ENCODE measurements at places on chromosomes 7 and 10.

DNA sequence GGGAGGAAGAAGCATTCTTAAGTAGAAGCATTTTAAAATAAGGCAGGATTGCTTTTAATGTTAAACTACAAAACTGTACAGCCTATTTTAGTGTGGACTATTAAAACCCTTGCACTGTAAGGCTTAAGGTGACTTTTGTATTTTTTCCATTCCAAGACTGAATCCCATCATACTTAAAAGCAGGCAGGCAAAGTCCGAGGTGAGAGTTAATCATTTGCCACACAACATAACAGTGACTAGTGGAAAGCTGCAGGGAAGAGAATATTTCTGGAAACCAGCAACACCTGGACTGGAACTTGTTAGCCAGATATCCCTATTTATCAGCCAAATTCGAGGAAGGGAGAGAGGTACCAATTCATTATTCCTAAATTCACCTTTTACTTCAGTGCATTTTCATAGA lies 3.5 kb downstream of the PRR15 start:
- DNase-seq, result no peak

DNA sequence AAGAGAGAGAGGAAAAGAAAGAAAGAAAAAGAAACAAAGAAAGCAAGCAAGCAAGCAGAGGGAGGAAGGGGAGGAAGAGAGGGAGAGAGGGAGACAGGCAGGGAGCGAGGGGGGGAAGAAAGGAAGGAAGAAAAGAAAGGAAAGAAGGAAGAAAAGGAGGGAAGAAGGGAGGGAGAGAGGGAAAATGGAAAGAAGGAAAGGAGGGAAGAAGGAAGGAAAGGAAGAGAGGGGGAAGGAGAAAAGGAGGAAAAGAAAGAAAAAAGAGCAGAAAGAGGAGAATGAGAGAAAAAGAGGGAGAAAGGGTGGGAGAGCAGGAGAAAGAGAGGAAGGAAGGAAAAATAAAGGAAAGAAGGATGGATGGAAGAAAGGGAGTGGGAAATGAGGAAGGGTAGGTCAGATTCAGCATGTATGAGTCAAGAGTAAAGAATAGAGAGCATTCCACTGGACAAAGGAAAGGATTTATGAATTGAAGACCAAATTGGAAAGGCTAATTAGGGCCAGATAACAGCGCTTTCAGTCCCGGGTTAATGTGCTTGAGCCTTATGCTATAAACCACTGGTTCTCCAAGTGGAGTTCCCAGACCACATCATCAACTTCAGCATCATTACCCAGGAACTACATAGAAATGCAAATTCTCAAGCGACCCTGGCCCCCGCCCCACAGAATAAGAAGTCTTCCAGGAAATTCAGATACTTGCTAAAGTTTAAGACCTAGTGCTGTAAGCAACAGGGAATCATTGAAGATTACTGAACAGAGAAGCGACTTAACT lies 85.1 kb downstream of the C10orf90 start:
- DNase-seq, result no peak

- no peak for DNase-seq
Observed at GRCh38 chr10:110644598-110645462, 694 bp downstream of the RBM20 start.

GRCh38 chr10:13915710-13916109 lies 328.9 kb downstream of the PRPF18 start:
- DNase-seq, result no peak

DNA sequence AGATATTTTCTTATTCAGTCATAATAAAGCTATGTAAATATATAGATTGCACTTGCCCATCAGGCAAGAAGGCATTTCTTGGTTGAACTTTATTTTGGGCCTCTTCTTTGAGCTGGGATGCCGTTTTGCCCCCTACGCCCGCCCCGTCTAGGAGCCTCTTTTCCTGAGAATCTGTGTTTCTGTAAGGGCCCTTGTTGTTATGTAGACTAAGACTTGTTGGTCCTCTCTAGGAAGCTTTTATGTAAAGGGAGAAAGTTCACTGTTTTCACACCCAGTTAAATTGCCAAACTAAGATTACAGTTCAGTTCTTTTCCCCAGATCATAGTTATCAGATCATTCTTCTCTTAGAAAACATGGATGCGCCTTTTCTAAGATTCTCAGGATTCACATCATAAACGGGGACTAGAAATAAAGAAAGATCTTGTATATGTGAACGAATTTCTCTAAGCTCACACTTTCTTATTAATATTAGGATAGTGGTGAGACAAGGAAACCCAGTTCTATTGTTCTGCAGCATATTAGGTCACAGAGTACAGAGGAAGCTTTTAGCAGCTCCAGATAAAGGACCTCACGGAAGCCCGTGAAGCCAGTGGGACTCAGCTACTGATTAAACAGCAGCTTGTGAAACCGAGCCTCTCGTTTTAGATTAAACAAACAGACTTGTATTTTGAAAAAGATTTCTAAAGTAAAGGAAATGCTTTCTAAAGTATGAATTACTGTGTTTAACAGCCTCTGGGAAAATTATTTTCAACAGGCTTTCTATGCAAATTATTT lies 3.8 kb downstream of the LMTK2 start:
- DNase-seq, result no peak

DNA sequence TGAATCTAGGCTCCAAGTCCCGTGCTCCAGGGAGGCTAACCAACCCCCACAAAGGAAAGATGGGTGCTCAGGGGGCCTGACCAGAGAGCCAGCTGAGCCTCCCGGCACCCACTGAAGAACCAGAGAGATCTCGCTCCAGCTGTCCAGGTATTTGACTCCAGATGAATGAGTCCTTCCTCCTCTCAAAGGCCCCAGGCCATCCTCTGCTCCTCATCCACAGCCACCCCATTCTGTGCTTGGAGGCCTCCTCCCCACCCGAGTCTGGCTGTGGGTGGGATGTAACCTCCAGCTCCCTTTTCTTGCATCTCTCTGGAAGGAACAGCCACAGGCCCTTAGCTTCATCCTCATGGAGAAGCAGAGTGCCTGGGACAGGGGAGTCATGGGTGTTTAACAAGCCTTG lies 44.6 kb downstream of the VSTM4 start:
- no peak for DNase-seq

- no peak for DNase-seq
Observed at GRCh38 chr7:35723011-35723410, 28.1 kb upstream of the HERPUD2 start.

- no peak for DNase-seq
Observed at GRCh38 chr10:92110039-92110794, 180.7 kb downstream of the CPEB3 start.

GRCh38 chr10:87654212-87654611 lies 5.5 kb upstream of the PAPSS2 start:
- no peak for DNase-seq

- DNase-seq, result no peak
Observed at GRCh38 chr7:96832092-96832662, 122.5 kb upstream of the SEM1 start.

GRCh38 chr10:34475786-34476185 lies 339.3 kb downstream of the PARD3 start:
- DNase-seq, result no peak

DNA sequence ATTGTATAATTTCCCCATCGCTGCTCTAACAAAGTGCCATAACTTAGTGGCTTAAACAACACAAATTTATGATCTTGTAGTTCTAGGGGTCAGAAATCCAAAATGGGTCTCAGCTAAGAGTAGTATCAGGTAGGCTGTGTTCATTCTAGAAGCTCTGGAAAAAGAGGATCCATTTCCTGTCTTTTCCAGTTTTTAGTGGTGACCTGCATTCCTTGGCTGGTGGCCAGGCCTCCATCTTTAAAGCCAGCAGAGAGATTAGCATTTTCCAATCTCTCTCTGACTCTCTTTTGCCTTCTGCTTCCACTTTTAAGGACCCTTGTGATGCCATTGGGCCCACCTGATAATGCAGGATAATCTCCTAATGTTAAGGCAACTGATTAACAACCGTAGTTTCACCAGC lies 41.0 kb upstream of the C10orf120 start:
- no peak for DNase-seq

GRCh38 chr7:39199951-39200350 lies 222.2 kb downstream of the POU6F2 start:
- no peak for DNase-seq

GRCh38 chr10:78004215-78005026 lies 24.9 kb downstream of the POLR3A start:
- no peak for DNase-seq

GRCh38 chr7:43554423-43554822 lies 28.5 kb upstream of the STK17A start:
- DNase-seq, result no peak

DNA sequence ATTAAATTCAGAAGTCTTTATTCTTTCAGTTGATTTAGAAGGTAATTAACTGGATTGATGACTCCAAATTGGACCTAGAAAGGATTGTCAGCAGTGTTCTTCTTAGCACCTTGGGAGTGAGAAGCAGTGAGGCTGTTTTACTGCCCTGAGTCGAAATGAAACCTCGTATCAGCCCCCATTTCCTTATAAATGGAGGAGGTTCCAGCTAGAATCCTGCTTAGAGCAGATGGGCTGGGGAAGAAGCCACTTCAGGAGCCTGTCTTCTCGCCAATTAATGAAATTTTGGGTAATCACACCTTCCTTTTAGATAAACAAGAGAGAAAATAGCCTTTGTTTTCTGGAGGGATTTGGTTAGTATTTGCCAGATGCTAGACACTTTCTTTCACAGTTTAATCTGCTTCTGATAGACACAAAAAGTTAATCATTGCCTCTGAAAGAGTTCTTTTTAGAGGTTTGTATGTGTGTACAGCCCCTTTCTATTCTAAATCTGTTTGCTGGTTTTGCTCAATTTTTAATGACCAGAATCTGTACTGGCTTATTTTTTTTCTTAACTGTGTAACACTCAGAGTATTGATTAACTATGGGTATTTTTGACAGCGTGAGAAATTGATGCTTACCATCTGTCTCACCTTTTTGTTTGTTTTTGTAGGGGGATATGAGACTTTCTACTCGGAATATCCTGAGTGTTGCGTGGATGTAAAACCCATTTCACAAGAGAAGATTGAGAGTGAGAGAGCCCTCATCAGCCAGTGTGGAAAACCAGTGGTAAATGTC lies 4.6 kb downstream of the DUSP5 start:
- no peak for DNase-seq

DNA sequence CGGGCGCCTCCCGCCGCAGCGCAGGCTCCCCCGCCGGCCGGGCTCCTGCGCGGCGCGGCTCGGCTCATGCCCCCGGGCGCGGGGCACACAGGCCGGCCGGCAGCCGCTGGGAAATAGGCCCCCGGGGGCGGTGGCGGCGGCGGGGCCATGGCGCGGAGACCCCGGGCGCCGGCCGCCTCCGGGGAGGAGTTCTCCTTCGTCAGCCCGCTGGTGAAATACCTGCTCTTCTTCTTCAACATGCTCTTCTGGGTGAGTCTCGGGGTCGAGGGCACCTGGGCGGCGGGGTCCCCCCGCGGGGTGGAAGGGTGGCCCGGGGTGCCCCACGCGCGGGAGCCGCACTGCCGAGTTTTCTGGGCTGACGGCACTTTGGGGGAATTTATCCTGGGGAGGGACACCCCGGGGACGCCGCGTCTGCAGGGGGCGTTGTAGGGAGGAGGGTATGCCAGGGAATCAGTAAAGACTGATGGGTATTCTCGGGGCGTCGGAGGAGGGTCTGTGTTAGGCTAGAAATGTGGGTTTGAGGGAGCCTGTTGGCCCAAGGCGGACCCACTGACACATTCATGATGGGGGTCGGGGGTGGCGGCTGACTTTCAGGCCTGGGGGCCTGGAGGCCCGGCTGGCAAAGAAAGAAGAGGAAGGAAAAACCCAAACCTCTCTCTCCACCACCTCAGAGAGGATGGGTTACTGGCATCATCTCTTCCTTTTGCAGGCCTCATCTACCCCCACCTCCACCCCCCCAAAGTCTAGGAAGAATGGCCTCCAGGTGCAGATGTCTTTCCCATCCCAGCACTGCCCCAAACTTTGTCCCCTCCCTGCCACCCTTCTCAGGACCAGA lies 544 bp downstream of the TSPAN33 start:
- DNase-seq, result no peak

GRCh38 chr7:56028942-56029630 lies 22.2 kb downstream of the PSPH start:
- DNase-seq, result no peak

DNA sequence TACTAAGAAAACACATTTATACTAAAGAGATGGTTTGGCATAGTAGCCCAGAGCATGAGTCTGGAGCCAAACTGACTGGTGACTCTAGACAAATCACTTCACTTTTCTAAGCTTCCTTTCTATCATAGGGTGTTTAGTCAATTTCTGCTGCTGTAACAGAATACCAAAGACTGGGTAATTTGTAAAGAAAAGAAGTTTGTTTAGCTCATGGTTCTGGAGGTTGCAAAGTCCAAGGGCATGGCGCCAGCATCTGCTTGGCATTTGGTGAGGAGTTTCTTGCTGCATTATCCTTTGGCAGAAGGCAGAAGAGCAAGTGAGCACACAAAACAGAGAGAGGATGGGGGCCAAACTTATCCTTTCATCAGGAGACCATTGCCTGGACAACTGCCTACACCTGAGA lies 146.3 kb downstream of the CHCHD3 start:
- no peak for DNase-seq

GRCh38 chr7:55425141-55425752 lies 60.1 kb downstream of the LANCL2 start:
- DNase-seq, result no peak

DNA sequence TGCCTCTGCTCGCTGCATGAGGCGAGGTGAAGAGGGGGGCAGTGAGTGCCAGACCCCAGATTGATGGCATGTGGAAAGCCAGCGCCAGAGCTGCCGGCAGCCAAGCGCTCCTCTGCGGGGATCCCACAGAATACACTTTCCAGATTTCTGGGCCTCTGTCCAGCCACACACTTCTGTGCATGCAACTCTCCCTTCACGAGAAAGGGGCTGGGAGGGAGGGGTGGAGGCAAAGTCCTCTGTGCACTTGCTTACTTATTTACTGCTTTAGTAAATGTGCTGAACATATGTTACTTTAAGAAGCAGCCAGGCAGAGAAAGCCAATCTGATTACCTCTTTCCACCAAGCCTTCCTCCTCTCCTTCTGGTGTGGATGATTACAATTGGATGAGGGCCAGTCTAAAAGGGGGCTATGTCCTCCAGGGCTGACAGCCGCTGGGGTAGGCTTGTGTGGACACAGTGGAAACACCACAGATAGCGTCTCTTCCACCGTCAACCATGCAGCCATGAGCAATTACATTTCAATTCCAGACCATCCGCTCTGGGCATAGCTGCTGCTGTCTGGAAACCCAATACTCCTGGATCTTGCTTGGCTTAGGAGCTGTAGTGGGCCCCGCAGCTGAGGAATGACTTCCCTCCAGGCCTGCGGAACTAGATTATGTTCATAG lies 322.8 kb upstream of the ANKRD30A start:
- no peak for DNase-seq

GRCh38 chr10:74685564-74685963 lies 140.8 kb upstream of the KAT6B start:
- no peak for DNase-seq

- DNase-seq, result no peak
Observed at GRCh38 chr10:80542652-80543318, 5.1 kb downstream of the SH2D4B start.

DNA sequence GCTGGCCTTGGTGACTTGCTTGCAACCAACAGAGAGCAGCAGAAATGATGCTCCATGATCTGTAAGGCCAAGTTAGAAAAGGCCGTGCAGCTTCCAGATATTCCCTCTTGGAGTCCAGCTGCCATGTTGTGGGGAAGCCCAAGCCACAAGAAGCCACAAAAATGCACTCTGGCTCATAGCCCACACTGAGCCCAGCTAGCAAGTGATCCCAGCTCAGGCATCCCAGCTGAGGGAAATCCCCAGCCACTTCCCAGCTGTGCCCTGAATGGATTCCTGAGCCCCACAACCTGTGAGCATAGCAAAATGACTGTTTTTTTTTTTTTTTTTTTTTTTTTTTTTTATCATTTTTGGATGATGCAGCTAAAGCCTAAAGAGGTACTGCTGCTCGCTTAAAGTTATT lies 11.1 kb upstream of the SDK1 start:
- DNase-seq, result no peak
